ENCODE measurements at places on chromosomes 3 and 15. TPM values are rescaled to one million over a fixed set of nuclear protein-coding genes. Genes with fewer than 3 reads are reported as not detected.
A peak's percentile ranks its signal among the peaks of the same experiment; 100 is the strongest.

DNA sequence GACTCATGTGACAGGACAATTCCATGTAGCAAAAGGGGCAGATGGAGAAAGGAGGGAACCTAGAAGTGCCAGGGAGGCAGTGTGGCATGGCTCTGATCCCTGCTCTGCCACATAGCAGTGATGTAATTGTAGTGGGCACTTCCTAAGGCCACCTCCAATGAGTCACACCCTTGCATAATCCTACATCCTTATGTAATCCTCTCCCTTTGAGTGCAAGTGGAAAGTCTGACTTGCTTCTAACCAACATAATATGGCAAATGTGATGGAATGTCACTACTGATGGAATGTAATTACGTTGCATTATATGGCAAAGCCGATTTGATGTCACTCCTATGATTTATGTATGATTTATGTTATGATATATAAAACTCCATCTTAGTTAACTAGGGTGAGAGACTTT is 72.9 kb upstream of the ATP2C1 start:
- no peak for DNase-seq
- H3K27me3 ChIP-seq, result no peaks in the 10 kb centered on the region
- H3K4me1 ChIP-seq, result peaks cover 12% of the 10 kb centered on the region
- H3K4me3 ChIP-seq, result no peak overlapping the region
- no peaks in the 10 kb centered on the region for H3K36me3 ChIP-seq

DNA sequence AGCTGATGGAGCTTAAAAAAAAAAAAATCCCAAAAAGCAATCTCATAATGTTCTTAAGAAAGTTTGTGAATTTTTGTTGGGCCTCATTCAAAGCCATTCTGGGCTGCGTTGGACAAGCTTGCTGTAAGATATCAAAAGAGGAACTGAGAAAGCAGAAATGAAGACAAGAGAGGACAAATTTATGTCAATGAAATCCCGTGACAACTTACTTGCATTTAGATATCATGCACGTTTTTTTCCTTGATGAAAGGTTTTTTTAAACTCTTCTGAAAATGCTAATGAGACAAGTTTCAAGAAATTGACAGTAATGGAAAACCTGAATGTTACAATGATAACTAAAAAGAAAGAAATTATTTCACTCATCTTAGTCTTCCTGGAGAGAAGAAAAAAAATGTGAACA is 662.9 kb downstream of the SQOR start:
- H3K4me3 ChIP-seq, result no peak overlapping the region
- H3K36me3 ChIP-seq, result no peaks in the 10 kb centered on the region
- H3K27ac ChIP-seq, result no peak overlapping the region
- no peak for DNase-seq
- H3K4me1 ChIP-seq, result peaks cover 3% of the 10 kb centered on the region
- no peaks in the 10 kb centered on the region for H3K27me3 ChIP-seq

Gene TNNC1
- 31.3 TPM for total RNA-seq

DNA sequence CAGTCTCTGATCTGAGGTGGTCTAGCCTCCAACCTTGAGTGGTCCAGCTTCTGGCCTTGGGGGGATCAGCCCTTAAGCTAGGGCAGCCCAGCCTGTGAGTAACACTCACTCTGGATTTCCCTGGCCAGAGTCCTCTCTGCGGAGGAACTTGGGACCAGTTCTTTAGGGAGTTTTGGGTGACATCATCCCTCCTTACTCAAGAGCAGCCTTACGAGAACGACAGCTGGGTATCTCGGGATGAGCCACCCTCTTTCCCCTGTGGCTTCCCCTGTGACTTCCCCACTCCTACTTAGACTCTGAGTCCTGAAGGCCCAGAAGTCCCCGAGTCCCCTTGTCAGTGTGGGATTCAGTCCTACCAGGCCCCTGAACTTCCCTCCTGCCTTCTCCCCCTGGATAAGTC is 10.2 kb upstream of the PLXND1 start:
- H3K27me3 ChIP-seq, result no peaks in the 10 kb centered on the region
- peaks cover 22% of the 10 kb centered on the region for H3K4me1 ChIP-seq
- no peak for DNase-seq
- peak overlapping the region; percentile 82 for H3K27ac ChIP-seq
- no peak overlapping the region for H3K4me3 ChIP-seq

GRCh38 chr15:80989081-80989517 is 520 bp downstream of the MESD start:
- H3K4me1 ChIP-seq, result peaks cover 15% of the 10 kb centered on the region
- peak overlapping the region; percentile 92 for H3K27ac ChIP-seq
- H3K36me3 ChIP-seq, result no peaks in the 10 kb centered on the region
- peak; percentile 17 for DNase-seq
- H3K4me3 ChIP-seq, result peak overlapping the region; percentile 69
- H3K27me3 ChIP-seq, result no peaks in the 10 kb centered on the region

- no peak overlapping the region for H3K4me3 ChIP-seq
- H3K27me3 ChIP-seq, result no peaks in the 10 kb centered on the region
- DNase-seq, result no peak
- no peaks in the 10 kb centered on the region for H3K4me1 ChIP-seq
- H3K36me3 ChIP-seq, result no peaks in the 10 kb centered on the region
- no peak overlapping the region for H3K27ac ChIP-seq
Measured at GRCh38 chr15:54387799-54388198, 409.6 kb downstream of the UNC13C start.

- DNase-seq, result peak; percentile 65
- no peaks in the 10 kb centered on the region for H3K36me3 ChIP-seq
Measured at GRCh38 chr3:120274739-120275167, 10.3 kb downstream of the GPR156 start.
